Stimulated activated CD8-positive, alpha-beta memory T cell treated with anti-CD3 and anti-CD28 coated beads, Interleukin-7, amount 100 ng/mL, for 4 hours (primary cell): ENCODE measurements at places on chromosomes 1 and 21.

DNA sequence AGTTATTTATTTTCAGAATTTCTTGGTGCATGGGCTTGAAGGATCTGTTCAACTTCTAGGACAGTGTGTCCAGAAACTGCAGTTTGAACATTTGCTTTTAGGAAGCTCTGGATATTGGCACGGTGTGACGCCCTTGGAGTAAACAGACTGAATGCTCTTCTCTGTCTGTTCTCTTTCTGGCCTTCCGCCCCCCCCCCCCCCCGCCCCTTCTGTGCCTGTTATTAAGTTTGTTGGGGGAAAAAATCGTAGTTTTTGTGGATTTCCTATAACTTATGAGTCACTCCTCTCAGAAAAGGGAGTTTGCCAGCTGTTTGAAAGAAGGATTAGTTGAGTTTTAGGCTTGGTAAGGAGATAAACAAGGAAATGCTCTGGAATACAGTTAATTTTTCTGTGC is 1.2 kb downstream of the KCTD3 start:
- DNase-seq = no peak

DNA sequence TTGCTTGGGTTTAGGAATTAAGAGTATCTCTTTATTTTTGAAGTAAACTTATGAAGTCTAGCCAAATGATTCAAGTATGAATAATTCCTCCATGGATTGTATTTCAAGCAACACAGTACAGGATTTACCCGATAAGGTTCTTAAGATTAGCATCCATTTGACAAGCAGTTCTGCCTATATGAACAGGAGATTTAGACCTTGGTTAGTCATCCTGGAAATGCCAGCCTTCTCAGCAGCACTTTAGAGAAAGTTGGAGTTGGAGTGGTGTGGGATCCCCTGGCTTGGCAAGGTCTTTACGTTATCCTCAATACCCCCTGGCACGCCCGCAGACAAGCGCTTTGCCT is 1.6 kb downstream of the BCAR3 start:
- DNase-seq = no peak

DNA sequence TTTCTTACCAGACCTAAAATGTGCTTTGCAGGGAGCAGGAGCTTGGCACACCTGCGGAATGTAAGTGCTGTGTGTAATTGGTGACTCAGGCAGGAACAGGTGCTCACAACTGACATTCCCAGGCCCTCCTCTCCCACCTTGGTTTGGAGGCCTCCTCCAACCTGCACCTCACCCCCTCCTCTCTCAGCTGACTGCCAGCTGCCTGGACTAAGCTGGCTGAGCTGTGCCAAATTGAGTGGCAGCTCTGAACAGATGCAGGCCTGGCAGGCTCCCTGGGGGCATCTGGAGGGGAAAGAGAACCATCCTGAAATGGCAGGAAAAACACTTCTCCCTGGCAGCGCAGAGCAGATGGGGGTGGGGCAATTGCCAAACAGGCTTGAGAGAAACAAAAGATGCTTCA is 91.7 kb upstream of the PGBD5 start:
- DNase-seq = no peak

DNA sequence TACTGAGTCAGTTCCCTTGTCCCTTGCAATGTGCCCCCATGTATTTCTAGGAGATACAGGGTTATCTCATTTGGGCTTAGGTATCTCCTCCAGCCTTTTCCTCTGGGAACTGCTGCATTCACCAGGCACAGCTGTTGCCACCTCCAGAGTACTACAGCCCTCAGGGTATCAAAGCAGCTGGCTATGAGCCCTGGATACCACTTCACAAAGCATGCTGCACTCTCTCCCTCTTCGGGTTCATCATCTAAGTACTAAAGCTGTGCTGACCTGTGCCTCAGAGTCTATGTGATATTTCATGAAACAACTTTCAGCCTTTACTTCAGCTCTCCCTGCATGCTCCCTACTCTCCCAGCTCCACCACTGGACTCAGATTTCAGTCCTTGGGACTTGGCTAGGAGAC is 62.3 kb downstream of the CCDC185 start:
- DNase-seq = no peak

- no peak for DNase-seq
Measured at GRCh38 chr1:58816747-58817221, 32.9 kb upstream of the JUN start.

DNA sequence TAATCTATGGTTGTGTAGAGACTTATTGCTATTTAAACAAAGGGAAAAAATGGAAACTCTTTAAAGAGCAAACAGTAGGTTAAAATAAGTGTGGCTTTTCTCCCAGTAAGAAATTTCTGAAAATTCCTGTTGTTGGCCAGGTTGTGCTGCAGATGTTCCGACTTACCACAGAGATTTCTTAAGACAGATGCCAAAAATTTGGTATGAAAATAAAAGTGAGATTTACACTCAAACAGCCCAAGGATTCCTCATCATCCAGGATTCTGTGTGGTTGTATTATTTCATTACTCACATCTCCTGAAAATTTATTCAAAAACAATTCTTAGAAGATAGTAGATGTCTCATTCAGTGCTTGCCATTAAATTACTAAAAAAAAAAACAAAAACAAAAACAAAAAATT is 296.7 kb upstream of the PTBP2 start:
- DNase-seq = no peak

- DNase-seq = no peak
Measured at GRCh38 chr1:33225586-33225985, 30.7 kb upstream of the ZNF362 start.

DNA sequence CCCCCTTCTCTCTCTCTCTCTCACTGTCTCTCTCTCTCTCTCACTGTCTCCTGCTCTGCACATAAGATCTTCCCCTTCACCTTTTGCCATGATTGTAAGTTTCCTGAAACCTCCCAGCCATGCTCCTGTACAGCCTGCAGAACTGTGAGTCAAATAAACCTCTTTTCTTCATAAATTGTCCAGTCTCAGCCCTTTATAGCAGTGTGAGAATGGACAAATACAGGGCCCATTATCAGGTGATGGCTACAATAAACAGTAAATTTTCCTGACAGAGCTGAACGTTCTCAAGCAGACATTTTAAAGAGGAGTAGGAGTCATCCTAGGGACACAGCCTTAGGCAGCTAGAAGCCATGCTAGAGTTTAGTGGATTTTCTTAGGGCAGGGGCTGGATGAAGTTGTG is 1679.7 kb upstream of the B3GALT2 start:
- DNase-seq = no peak

- no peak for DNase-seq
Measured at GRCh38 chr1:38746941-38747600, 112.5 kb downstream of the RRAGC start.

GRCh38 chr1:191729742-191730141 is 428.5 kb upstream of the RGS18 start:
- no peak for DNase-seq

- no peak for DNase-seq
Measured at GRCh38 chr1:5662086-5662743, 330.0 kb downstream of the NPHP4 start.

DNA sequence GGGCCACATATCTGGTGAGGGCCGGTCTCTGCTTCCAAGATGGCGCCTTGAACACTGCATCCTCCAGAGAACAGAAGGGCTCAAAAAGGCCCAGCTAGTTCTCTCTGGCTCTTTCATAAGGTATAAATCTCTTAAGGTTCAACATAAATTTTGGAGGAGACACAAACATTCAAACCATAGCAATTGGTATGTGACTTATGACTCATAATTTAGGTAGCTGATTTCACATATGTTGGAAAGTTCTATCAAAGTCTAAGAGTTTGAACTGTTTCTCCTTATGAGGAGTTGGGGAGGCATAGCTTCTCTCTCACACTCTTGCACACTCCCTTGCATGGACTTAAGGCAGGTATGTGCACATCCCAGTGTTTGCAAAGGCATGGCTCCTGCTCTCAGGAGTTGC is 5.1 kb upstream of the FYB2 start:
- DNase-seq = no peak

GRCh38 chr1:43981636-43982035 is 2.6 kb downstream of the B4GALT2 start:
- DNase-seq = no peak

GRCh38 chr1:230345139-230345885 is 80.8 kb downstream of the PGBD5 start:
- no peak for DNase-seq

GRCh38 chr21:42213082-42213774 is 5.7 kb upstream of the ABCG1 start:
- DNase-seq = no peak

DNA sequence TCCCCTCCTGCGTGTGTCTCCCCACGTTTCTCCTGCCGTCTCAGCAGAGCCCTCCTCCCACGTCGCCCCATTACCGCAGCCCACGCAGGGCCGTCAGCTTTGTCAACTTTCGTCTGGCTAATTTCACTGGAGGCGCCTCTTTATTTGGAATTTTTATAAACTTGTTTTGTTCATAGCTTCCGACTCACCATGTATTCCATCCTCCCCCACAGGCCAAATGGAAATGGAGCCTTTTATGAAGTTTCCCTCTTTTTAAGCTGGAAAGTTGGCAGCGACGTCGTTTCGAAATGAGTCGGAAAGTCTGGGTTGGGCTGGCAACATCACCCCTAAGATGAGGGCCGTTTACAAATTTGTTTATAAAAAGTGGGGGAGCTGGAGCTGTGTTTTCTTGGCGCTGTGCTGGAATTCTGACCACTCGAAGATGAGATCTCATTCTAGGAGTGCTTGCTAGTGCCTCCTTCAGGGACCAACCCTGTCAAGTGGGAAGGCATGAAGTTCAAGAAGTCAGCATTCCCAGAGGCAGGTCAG is 23.7 kb upstream of the SLC45A1 start:
- no peak for DNase-seq

GRCh38 chr1:37831109-37831508 is 23.1 kb upstream of the YRDC start:
- DNase-seq = no peak

- no peak for DNase-seq
Measured at GRCh38 chr21:42056996-42057689, 14.0 kb upstream of the UMODL1 start.

GRCh38 chr1:234963904-234964702 is 164.5 kb downstream of the TOMM20 start:
- no peak for DNase-seq

GRCh38 chr1:42533101-42533863 is 70.2 kb downstream of the CCDC30 start:
- DNase-seq = no peak

DNA sequence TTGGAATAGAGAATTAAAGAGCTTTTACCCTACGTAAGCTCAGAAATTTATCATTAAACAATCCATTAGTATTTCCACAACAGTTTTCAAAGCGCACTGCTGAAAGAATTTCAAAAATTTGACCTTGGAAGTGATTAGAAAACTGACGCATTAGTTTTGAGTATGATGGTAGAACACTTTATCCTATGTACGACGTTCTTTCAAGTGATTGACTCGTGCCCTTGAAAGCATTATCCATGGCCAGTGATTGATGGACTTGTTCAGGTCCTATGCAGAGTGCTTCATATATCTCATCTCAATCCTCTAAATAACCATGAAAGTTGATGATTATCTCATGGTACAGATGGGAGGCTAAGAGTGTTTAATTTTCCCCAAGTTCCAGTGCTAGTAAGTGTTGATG is 697.2 kb downstream of the USP25 start:
- DNase-seq = no peak

DNA sequence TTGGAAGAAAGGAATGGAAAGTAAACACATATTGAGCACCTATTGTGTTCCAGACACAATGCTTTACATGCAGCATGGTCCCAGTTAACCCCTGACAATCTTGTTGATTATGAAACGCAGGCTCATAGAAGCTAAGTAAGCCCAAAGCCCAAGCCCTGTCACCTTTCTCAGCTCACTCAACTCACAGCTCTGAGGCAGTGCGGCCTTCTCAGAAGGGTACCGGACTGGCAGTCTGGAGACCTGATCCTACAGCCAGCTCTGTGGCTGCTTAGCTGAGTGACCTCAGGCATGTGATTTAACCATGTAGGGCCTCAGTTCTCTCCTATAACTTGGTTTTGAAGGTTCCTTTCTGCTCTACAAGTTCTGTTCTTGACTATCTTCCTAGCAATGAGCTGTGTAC is 464 bp upstream of the RNASEL start:
- no peak for DNase-seq

GRCh38 chr1:22428672-22429071 is 23.0 kb upstream of the ZBTB40 start:
- DNase-seq = no peak

GRCh38 chr1:30044656-30045144 is 678.7 kb downstream of the MATN1 start:
- no peak for DNase-seq

- DNase-seq = no peak
Measured at GRCh38 chr1:182713492-182713891, 29.1 kb upstream of the RGS8 start.

- no peak for DNase-seq
Measured at GRCh38 chr1:77605246-77606026, 77.0 kb downstream of the ZZZ3 start.
